ENCODE measurements at places on chromosomes 7 and 10. TPM values are rescaled to one million over a fixed set of nuclear protein-coding genes. Genes with fewer than 3 reads are reported as not detected.

The PLAU gene
- total RNA-seq = 81.2 TPM

The ZNF212 gene
- total RNA-seq = 8.7 TPM

DNA sequence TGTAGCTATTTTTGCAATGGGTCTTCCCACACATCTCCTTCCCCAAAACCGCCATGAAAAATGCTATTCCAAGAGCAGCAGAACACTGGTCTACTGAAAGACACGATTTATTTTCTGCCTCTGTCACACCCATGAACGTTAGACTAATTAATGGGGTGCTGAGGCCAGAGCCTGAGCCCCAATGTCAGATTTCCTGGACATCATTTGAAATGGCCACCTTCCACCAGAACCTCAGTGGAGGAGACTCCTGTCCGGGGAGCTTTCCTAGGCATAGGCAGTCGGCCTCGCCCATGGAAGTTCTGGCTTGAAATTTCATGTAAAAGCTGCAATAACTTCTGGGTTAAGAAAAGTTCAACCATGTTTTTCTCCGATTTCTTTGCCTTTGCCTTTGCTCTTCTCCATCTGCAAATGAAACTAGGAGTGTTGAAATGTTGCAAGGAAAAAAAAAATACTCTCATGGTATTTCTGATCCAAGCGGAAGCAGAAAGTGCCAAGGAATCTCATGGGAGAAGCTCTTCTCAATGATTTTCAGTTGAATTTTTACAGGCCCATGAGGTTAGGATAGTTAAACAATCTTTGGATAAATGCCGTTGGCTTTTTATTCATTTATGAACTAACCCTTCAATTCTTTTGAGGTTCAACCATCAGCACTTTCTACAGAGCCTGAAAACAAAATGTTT, 570.8 kb upstream of the MGMT start:
- no peak for DNase-seq

The HMX2 gene
- not detected for total RNA-seq

DNA sequence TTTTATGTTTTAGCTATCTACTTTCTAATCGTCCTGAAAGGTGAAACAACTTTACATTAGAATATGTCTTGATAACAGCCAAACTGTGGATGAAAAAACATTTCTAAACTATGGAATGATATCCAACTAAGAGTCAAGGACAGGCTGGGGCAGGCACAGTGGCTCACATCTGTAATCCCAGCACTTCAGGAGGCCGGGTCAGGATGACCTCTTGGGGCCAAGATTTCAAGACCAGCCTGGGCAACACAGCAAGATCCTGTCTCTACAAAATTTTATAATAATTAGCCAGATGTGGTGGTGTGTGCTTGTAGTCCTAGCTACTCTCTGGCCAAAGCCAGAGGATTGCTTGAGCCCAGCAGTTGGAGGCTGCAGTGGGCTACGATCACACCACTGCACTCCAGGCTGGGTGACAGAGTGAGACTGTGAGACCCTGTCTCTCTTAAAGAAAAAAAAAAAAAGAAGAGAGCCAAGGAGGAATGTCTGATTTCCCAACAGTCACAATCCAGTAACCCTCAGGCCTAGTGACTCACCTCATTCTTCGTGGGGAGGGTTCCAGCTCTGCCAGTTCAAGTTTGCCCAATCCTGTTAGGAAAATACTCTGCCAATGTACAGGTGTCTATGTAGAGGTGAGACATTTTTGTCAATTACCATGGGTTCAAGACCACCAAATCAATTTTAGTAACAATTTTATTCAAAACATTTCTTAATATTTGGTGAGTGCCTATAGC, 14.6 kb upstream of the FZD1 start:
- DNase-seq = peak; percentile 66

The OR2A12 gene
- not detected for total RNA-seq

- no peak for DNase-seq
Observed at GRCh38 chr7:148911626-148912025, 27.5 kb upstream of the EZH2 start.

- DNase-seq = no peak
Observed at GRCh38 chr7:74657692-74658177, at the start of gene GTF2I. Gene GTF2I (plus strand): TSS chr7:74657718. CDS start chr7:74689129, 31,411 bp downstream.

- no peak for DNase-seq
Observed at GRCh38 chr7:92639966-92640365, 49.8 kb upstream of the FAM133B start.

GRCh38 chr10:131746785-131747184, 154.0 kb upstream of the PPP2R2D start:
- DNase-seq = no peak

DNA sequence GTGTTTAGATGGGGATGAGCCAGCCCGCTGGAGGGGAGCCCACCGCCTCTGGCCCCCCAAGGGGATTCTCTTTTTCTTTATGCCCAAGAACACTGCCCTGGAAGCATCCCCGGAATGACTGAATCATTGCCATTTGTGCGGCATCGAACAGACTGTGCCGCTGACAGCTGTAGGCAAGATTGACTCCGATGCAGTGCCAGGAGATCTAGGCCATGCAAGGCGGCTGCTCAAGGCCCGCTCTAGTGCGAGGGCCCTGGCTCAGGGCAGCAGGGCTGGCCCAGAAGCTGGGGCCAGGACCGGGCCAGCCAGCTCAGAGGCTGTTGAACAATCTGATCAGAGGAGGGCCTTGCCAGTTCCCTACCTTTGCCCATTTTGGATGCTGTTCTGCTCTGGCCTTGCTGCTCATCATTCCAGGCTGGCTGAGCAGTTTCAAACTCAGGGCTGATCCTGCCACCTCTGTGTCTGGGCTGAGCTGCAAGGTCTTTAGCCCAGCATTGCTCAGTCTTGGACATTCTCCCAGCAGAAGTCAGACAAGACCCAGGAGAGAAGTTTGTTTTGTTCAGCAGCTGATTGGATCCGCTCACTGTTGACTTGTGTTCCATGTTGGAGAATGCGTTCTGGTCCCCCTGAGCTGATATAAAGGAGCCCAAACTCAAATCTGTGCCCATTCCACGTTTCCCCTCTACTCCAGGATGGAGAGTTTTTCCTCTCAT, 485.3 kb upstream of the GALNT17 start:
- DNase-seq = no peak

DNA sequence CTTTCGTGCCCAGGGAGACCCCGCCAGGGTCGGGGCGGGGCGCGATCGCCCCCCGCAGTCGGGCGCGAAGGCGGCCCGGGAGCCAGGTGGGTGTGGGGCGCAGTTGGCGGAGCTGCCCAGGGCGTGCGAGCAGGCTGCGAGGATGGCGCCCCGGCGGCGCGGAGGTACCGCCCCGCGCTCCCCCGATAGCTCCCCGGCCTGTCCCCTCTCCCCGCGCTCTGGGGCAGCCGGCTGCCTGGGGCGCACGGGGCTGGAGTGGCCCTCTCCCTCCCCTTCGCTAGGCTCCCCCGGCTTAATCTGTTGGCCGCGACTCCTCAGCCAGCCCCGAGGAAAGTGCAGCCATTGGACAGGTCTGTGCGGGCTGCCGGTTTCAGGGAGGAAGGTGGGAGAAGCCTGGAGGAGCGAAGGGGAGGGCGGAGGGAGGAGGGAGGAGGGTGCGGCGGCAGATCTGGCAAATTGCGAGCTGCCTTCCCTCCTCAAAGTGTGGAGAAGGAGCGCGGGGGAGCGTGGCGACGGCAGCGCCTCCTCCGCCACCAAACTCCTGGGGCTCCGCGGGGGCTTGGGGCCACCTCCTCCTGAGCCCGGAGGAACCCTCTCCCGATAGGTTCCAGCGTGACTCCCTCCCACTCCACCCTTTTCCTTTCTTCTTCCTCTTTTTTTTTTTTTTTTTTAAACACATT, 361 bp upstream of the PLXDC2 start:
- peak; percentile 83 for DNase-seq

The SLC26A3 gene
- not detected for total RNA-seq

GRCh38 chr10:15140698-15141097, 27.8 kb downstream of the NMT2 start:
- no peak for DNase-seq

Measured in astrocyte (in vitro differentiated cells and primary cell).